Esophagus (tissue), 2 donors: ENCODE measurements at places on chromosomes 4 and X. TPM values are rescaled to one million over a fixed set of nuclear protein-coding genes. Genes with fewer than 3 reads are reported as not detected.

GNL3L gene
- 6.9 TPM for polyA plus RNA-seq

GRID2 gene
- 0.02 TPM for polyA plus RNA-seq

SH3RF1 gene
- polyA plus RNA-seq: 1.8 TPM

F8A2 gene
- not detected for polyA plus RNA-seq

L1CAM gene
- polyA plus RNA-seq: 0.88 TPM

ASB9 gene
- polyA plus RNA-seq: 0.65 TPM

PDZD4 gene
- polyA plus RNA-seq: 4.0 TPM

SLC16A2 gene
- 2.4 TPM for polyA plus RNA-seq

RAB39B gene
- polyA plus RNA-seq: 0.10 TPM

WFS1 gene
- polyA plus RNA-seq: 8.2 TPM

SMR3A gene
- not detected for polyA plus RNA-seq

INTS6L gene
- polyA plus RNA-seq: 12.6 TPM

ABCG2 gene
- polyA plus RNA-seq: 0.39 TPM

STBD1 gene
- polyA plus RNA-seq: 2.7 TPM

EVC2 gene
- 1.6 TPM for polyA plus RNA-seq

ERCC6L gene
- 1.1 TPM for polyA plus RNA-seq

APLN gene
- 0.31 TPM for polyA plus RNA-seq

TMEM144 gene
- polyA plus RNA-seq: 2.7 TPM

CUL4B gene
- 24.2 TPM for polyA plus RNA-seq

ADH6 gene
- polyA plus RNA-seq: 0.11 TPM

DSPP gene
- polyA plus RNA-seq: not detected

TRIM60 gene
- polyA plus RNA-seq: not detected

SLC4A4 gene
- 0.39 TPM for polyA plus RNA-seq

TRIML1 gene
- polyA plus RNA-seq: not detected

TSPAN7 gene
- polyA plus RNA-seq: 6.1 TPM

SLC9B1 gene
- polyA plus RNA-seq: 0.08 TPM

WNK3 gene
- polyA plus RNA-seq: 0.18 TPM

NAA11 gene
- polyA plus RNA-seq: not detected

ERAS gene
- 0.05 TPM for polyA plus RNA-seq

NXF2 gene
- polyA plus RNA-seq: not detected

STPG2 gene
- polyA plus RNA-seq: not detected

MAMLD1 gene
- polyA plus RNA-seq: 1.1 TPM

MAGEB1 gene
- not detected for polyA plus RNA-seq

TLR8 gene
- polyA plus RNA-seq: 0.02 TPM

TMEM150C gene
- polyA plus RNA-seq: 1.2 TPM
